Hindlimb muscle (tissue), 1 donor: ENCODE measurements at places on chromosomes 12 and 14.

- no peak for DNase-seq
Observed at GRCh38 chr12:112146123-112146522, 20.8 kb downstream of the TRAFD1 start.

GRCh38 chr12:2479851-2480535, 314.8 kb upstream of the FKBP4 start:
- no peak for DNase-seq

- peak; percentile 82 for DNase-seq
Observed at GRCh38 chr14:102096569-102097188, 9.8 kb upstream of the HSP90AA1 start.

GRCh38 chr14:40955131-40955505, 651.6 kb upstream of the LRFN5 start:
- DNase-seq: no peak

DNA sequence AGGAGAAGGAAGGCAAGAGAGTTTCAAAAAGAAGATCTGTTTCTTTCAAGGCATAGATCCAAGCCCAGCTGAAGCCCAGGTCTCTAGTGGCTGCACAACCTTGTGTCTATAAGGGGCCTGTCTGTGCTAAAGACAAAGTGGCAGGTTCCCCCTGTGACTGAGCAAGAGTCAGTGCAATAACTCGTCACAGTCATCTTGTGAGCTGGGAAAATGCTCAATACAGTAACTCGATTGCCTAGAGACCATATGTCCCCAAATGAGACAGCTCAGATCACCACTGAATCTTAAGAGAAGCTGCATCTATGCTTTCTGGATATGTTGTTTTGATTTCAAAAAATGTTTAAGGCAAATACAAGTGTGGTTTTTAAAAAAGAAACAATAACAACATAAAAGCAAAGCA, 24.2 kb downstream of the ST8SIA1 start:
- no peak for DNase-seq
